Activated CD8-positive, alpha-beta memory T cell treated with anti-CD3 and anti-CD28 coated beads, Interleukin-2, amount 50 U/mL, for 4 hours (primary cell): ENCODE measurements at places on chromosomes 2 and 18.

DNA sequence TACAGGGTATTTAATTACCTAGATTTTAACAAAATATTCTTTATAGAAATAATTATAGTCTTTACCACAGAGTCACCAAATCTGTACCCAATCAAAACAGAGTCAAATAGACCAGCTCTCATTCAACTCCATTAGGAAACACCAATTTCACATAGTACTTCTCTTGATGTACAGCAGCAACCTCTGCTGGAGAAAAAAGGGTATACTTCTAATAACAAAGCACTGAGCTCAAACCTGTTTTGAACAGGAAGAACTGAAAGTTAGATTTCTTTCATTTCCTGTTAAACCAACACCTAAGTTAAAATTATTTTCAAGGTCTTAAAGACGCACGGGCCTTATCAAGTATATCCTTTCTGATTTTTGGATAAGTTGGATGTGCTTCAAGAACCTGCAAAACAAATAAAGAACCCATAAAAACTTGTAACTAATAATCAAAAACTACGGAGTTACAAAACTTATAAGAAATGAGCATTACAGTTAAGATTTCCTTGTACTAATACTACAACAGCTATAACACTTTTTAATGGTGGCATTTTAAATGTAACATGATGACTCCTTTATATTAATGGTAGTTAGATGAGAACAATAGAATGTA is 79.0 kb downstream of the TTC21B start:
- no peak for DNase-seq

DNA sequence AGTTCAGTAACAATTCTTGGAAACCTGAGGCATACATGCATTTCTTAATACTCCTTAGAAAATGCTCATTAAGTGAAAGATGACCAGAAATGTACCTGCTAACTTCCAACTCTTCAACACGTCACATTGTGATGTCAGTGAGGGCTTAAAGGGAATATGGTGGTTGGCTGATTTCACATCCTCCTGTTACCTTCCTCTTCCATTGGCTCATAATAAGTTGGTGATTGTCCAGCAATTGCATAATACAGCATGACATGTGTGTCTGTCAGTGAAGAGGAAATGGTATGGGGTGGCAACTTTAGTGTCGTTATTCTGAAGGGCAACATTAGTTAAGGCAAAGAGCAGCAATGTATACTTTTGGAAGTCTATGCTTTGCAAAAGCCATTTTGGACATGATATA is 26.0 kb downstream of the PLEK start:
- DNase-seq, result no peak

DNA sequence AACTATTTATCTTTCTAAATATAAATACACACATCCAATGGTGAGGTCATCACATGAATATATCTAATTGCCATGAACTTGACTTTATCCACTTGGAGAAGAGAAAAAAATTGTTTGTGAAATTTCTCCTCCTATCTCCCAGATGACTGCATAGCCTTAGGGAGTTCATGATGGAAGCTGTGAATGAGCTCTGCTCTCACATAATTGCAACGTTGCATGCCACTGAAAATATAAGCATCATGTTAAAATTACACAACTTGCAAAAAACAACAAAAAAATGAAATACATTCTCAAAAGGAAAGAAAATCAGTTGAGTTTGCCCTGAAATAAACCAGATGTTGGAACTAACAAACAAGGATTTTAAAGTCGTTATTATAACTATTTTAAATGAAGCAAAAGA is 50.6 kb upstream of the OSR1 start:
- no peak for DNase-seq

GRCh38 chr2:240797500-240797895 is 22.5 kb downstream of the KIF1A start:
- DNase-seq, result peak; percentile 4

DNA sequence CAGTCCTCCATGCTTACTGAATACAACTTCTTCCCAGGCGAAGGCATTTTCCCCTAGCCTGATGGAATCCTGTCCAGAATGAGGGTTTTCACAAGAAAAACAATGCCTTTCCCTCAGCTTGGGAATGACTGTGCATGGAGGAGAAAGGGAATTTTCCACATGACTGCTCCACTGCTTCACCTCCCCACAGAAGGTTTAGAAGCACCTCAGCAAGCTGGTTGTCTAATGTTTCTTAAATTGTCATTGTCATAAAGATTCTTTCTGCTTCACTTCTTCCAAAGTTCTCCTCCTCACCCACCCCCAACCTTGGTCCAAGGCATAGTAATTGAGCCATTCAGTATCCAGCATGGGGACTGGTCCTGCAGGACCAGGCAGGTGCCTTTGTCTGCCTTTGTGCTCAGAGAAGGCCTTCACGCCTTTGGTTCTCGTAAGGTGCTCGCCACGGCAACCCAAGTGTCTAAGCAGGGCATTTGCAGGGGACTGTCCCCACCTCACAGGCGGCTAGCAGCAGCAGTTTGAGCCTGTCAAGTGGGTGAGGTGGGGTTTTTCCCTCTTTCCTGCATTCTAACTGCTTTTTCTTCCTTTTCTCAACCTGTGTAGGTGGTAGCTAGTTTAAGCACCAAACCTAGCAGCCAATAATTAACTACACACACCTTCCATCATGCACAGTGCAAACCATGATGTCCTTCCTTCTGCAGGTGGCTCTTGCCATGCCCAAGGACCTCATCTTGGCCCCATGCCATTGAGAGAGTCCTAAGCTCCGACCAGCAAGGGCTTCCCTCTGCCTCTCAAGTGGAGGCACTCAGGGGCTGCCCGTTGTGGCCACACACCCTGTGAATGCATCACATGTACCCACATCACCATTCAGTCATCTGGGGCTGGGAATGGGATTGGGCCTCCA is 65.7 kb upstream of the BCL2L11 start:
- DNase-seq, result no peak

DNA sequence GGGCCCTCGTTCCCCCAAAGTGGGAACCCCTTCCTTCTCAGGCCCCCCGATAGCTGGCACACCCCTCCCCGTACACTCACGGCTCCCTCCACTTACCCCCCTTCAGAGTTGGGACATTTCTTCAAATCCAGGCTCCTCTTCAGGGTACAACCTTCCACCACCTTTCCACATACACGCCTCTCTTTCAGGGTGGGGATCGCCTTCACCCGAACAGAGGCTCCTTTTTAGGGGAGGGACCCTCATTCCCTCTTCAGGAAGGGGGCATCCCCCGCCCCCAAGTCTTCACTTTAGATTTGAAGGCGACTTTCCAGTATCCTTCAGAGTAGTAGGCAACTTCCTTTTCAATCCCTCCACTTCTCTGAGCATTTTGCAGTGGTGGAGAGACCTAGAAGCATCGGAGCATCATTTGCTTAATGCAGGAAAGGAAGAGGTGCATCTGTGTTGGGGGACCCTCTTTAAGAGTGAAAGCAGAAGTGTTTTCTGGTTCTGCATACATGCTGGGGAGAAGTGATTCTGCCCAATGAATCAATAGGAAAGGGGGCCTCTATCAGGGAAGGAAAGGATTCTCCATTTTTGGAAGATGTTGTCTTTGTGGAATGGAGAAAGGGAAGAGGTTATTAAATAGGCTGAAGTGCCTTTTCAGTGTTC is 845 bp downstream of the EML4 start:
- no peak for DNase-seq
